HFFc6 (cell line): ENCODE measurements at places on chromosomes 7 and 10. TPM values are rescaled to one million over a fixed set of nuclear protein-coding genes. Genes with fewer than 3 reads are reported as not detected.

The IKZF1 gene
- total RNA-seq = not detected in 3 replicates

The BTBD16 gene
- total RNA-seq = not detected in 3 replicates

GRCh38 chr7:46534664-46535588, 613.9 kb upstream of the IGFBP3 start:
- peaks cover 6% of the 10 kb centered on the region for H3K36me3 ChIP-seq
- H3K4me1 ChIP-seq = peaks cover 8% of the 10 kb centered on the region; the same call in 1 of the 2 replicates

GRCh38 chr7:156703209-156703608, 62.6 kb downstream of the RNF32 start:
- peaks cover 20% of the 10 kb centered on the region for H3K36me3 ChIP-seq
- DNase-seq = no peak
- H3K27ac ChIP-seq = no peak overlapping the region
- H3K27me3 ChIP-seq = peaks cover 1% of the 10 kb centered on the region; the same call in 1 of the 2 replicates
- H3K4me3 ChIP-seq = no peak overlapping the region

- no peaks in the 10 kb centered on the region for H3K36me3 ChIP-seq
- H3K27me3 ChIP-seq = peaks cover 1% of the 10 kb centered on the region
- H3K4me3 ChIP-seq = no peak overlapping the region
- no peak for DNase-seq
- peaks cover 24% of the 10 kb centered on the region for H3K4me1 ChIP-seq
Measured at GRCh38 chr10:80253266-80253962, 36.0 kb downstream of the MAT1A start.

The CARD11 gene
- not detected in 3 replicates for total RNA-seq

- no peaks in the 10 kb centered on the region for H3K4me1 ChIP-seq
- H3K27ac ChIP-seq = no peak overlapping the region
- H3K27me3 ChIP-seq = no peaks in the 10 kb centered on the region; the same call in 1 of the 2 replicates
- H3K4me3 ChIP-seq = no peak overlapping the region
- H3K36me3 ChIP-seq = no peaks in the 10 kb centered on the region
- DNase-seq = no peak
Measured at GRCh38 chr7:31373337-31374289, 33.1 kb upstream of the NEUROD6 start.

GRCh38 chr10:33524966-33525365, 190.5 kb upstream of the NRP1 start:
- peak; percentile 44 for DNase-seq
- H3K36me3 ChIP-seq = no peaks in the 10 kb centered on the region
- H3K4me1 ChIP-seq = peaks cover 16% of the 10 kb centered on the region
- no peaks in the 10 kb centered on the region; the same call in 1 of the 2 replicates for H3K27me3 ChIP-seq

GRCh38 chr10:92689663-92690210, at the start of gene HHEX:
Gene HHEX, plus strand, starts transcription at chr10:92689955. Its CDS starts 32 bp downstream, at chr10:92689987.
- DNase-seq = no peak
- H3K27ac ChIP-seq = peak within 1 kb of the TSS; percentile 80
- H3K27me3 ChIP-seq = peaks cover 6% of the 10 kb centered on the region; the same call in 1 of the 2 replicates
- H3K4me1 ChIP-seq = peaks cover 16% of the 10 kb centered on the region

- H3K4me3 ChIP-seq = no peak overlapping the region
- H3K27ac ChIP-seq = no peak overlapping the region
Measured at GRCh38 chr10:72114706-72115450, 26.5 kb upstream of the SPOCK2 start.

- no peak overlapping the region for H3K27ac ChIP-seq
- H3K36me3 ChIP-seq = no peaks in the 10 kb centered on the region
- H3K4me3 ChIP-seq = no peak overlapping the region
Measured at GRCh38 chr7:2613931-2614600, 17.7 kb upstream of the TTYH3 start.

- peaks cover 2% of the 10 kb centered on the region; the same call in 1 of the 2 replicates for H3K27me3 ChIP-seq
- H3K27ac ChIP-seq = no peak overlapping the region
- H3K4me1 ChIP-seq = no peaks in the 10 kb centered on the region
- no peaks in the 10 kb centered on the region for H3K36me3 ChIP-seq
- H3K4me3 ChIP-seq = no peak overlapping the region
Measured at GRCh38 chr10:53223851-53224250, 451.3 kb upstream of the MBL2 start.

DNA sequence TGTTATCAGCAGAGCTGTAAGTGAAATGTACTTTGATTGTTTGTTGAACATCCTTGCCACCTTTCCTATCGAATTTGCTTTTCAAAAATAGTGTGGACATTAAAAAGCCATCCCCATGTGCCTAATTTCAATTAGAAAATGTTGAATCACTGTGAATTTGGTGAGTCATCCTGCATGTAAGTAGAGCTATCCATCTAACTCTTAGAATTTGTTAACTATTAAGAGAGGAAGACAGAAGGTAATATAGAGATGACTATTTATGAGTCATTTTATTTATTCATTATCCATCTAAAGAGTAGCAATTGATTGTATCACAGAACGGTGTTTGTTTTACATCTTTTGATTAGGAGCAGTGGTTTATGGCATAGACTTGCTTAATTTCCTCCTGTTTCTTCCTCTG, 154.7 kb downstream of the MGMT start:
- H3K27ac ChIP-seq = no peak overlapping the region
- no peak for DNase-seq
- peaks cover 4% of the 10 kb centered on the region for H3K27me3 ChIP-seq

DNA sequence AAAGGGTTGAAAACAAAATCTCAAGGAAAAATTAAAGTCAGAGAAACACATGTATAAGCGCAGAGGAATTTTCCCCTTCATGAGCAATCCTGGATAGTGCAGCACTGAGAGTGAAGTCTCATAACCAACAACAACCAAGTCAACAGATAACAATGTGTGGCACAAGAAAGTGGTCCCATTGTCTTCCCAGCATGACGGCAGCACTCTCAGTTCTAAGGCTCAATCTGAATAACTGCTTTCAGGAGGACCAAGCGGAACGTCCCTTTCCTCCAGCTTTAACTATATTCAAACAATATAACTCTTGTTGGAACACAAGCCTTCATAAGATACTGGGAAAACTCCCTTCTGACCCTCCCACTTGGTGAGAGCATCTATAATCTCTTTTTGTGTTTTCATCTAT, 137.9 kb downstream of the RAPGEF5 start:
- no peak overlapping the region for H3K27ac ChIP-seq
- no peaks in the 10 kb centered on the region for H3K36me3 ChIP-seq

The GJD4 gene
- not detected in 3 replicates for total RNA-seq

DNA sequence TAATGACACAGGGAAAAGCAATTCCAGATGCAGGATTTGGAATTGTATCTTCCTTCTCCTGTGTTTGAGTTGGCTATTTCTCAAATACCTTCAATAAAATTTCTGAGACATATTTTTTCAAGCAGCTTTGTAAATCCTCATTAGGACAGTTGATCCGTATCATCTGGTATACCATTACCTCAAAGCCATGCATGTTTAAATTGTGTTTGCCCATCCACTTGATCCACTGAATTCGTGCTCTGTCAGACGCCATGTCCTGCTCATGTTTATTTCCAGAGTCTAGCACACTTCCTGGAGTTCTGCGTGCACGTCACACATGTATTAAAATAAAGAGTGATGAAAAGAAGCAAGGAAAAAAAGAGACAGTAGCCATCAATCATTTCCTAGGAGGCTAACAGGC, 141.8 kb upstream of the CDC14C start:
- H3K36me3 ChIP-seq = 0 out of 2 replicates have a peak, but pooled peaks cover 5% of the 10 kb centered on the region
- DNase-seq = no peak
- no peak overlapping the region for H3K4me3 ChIP-seq
- no peak overlapping the region for H3K27ac ChIP-seq

DNA sequence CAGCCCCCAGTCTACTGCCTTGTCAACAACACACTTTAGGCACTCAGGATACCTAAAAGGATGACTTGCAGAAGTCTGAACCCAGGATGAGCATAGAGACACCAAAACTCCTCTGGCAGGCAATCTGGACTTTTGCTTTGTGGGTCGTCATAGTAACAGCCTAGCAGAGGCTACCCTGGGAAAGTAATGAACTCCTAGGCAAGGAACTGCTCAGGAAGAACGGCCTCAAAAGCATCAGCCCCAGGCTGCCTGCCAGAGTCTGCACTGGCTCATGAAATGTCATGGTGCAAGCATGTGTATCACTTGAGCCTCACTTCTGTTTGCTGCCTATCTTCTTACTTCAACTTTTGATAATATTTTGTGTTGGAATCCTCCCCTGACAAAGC, 715.1 kb downstream of the GRID1 start:
- H3K4me3 ChIP-seq = no peak overlapping the region
- H3K36me3 ChIP-seq = peaks cover 9% of the 10 kb centered on the region; the same call in 1 of the 2 replicates
- peaks cover 1% of the 10 kb centered on the region; the same call in 1 of the 2 replicates for H3K27me3 ChIP-seq

- H3K27ac ChIP-seq = no peak overlapping the region; the same call in 1 of the 2 replicates
- DNase-seq = peak; percentile 63
- H3K27me3 ChIP-seq = peaks cover 39% of the 10 kb centered on the region
- H3K36me3 ChIP-seq = no peaks in the 10 kb centered on the region
Measured at GRCh38 chr10:101272229-101272868, 43.1 kb upstream of the LBX1 start.

The TAS2R3 gene
- 0.19 TPM in 1 of 3 replicates, not detected in the others for total RNA-seq
